T1000 (cell line): ENCODE measurements at places on chromosomes 5 and 9.

- no peak for DNase-seq
Observed at GRCh38 chr9:91282292-91282691, 79.4 kb downstream of the AUH start.

- no peak for DNase-seq
Observed at GRCh38 chr9:20620650-20621470, 1.4 kb downstream of the MLLT3 start.

DNA sequence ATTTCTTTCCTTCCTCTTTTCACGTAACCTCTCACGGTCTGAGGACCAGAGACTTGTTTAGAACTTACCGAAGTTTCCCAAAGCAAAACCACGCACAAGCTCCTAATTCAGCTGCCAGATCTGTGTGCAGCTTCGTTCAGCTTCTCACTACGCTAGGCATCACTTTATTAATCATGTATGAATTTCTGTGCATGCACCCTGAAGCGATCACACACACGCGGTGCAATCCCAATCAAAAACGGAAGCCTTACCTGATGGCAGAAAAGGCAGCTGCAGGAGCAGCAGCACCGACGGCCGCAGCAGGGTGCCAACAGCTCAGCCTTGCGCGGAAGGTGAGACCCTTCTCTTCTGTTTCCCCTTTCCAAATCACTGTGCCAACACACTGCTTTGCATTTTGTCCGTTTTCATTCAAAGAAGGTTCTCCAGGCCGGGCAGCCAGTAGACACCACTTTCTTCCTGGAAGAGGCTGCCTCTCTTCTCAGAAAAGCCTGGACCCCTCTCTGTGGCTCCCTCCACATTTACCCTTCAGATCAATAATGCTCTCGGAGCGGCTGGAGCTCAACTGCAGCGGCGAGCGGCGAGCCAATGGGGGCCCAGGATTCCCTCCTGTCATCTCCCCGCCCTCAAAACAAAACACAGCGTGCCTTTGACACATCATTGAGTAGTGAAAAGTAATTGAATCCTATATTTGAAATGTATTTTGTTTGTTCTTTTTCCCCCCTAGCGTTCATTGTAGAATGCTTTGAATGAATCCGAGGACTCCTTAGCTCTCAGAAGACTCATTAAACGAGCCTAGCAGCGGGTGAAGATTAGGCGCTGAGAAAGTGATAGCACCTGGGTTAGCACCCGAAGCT lies at the start of gene CDH12:
Gene CDH12 (minus strand): TSS at position 538 of the 854 bp plus-strand sequence.
- DNase-seq = no peak

DNA sequence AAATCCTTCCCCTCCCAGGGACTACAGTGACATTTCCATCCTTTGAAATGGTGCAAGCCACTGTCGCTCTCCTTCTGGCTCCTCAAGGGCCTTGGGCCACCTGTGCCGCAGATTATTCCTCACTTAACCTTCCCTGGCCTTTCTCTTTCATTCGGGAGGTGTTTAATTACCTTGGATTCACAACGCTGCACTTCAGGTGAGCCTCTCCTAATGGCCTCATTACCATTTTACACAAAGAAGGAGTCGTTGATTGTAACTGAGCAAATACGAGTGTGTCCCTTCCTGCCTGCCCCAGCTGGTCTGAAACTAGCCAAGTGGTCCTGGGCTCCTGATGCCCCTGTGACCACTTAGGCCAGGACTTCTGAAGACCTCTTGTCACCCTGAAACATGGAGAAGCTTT lies 205.0 kb downstream of the CRB2 start:
- no peak for DNase-seq

DNA sequence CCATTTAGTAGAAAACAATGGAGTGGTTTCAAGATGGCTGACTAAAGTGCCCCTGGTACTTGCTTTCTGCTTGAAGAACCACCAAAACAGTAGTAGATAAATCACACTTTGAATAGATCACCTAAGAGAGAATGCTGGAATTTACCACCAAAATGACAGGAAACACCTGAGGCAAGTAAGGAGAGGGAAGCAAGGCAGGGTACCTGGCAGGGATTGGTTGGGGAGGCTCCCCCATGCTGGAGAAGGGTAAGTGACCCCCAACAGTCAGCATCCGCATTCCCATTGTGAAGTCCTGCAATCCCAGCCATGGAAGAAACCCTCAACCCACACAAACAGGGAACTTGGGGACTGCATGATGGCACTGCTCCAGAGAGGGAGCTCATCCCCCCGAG lies 105.5 kb downstream of the PLPP1 start:
- DNase-seq = no peak

- DNase-seq = no peak
Observed at GRCh38 chr9:133733796-133734533, 4.2 kb downstream of the SARDH start.

- no peak for DNase-seq
Observed at GRCh38 chr5:166505067-166505466, 1786.4 kb upstream of the WWC1 start.

- DNase-seq = no peak
Observed at GRCh38 chr9:22483528-22484070, 37.0 kb downstream of the DMRTA1 start.

GRCh38 chr5:2805080-2805479 lies 53.6 kb upstream of the IRX2 start:
- no peak for DNase-seq

GRCh38 chr9:80932181-80932580 lies 757.2 kb downstream of the TLE1 start:
- DNase-seq = no peak

DNA sequence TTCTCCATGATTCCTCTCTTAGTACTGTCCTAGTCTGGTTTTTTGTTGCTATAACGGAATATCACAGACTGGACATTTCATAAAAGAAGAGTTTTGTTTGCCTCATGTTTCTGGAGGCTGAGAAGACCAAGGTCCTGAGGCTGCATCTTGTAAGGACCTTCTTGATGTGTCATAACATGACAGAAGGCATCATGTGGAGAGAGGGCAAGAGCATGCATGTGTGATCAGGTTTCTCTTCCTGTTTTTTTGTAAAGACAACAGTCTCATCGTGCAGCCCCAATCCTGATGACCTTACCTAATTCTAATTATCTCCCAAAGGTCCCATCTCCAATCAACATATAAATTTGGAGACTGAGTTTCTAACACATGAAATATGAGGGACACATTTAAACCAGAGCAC lies 108.4 kb downstream of the MSX2 start:
- no peak for DNase-seq
